ENCODE measurements at places on chromosomes 13 and 19. TPM values are rescaled to one million over a fixed set of nuclear protein-coding genes. Genes with fewer than 3 reads are reported as not detected.

IGSF23 gene
- not detected for total RNA-seq

KLK15 gene
- total RNA-seq = not detected

IRGQ gene
- 19.9 TPM for total RNA-seq

C19orf25 gene
- 27.8 TPM for total RNA-seq

OR10H4 gene
- total RNA-seq = not detected

ZNF568 gene
- total RNA-seq = 16.5 TPM

RASA3 gene
- total RNA-seq = 59.1 TPM

KANK3 gene
- 0.16 TPM for total RNA-seq

ADAMTSL5 gene
- total RNA-seq = 11.3 TPM

UBL5 gene
- 136 TPM for total RNA-seq

SHC2 gene
- 1.1 TPM for total RNA-seq

GAPDHS gene
- total RNA-seq = not detected

KIR2DL3 gene
- total RNA-seq = not detected

ACP7 gene
- total RNA-seq = 1.1 TPM

GNG7 gene
- total RNA-seq = 0.36 TPM

CYP2A6 gene
- total RNA-seq = not detected

FOXA3 gene
- total RNA-seq = not detected

DIRAS1 gene
- total RNA-seq = 2.8 TPM

RDH8 gene
- not detected for total RNA-seq

IGFL2 gene
- not detected for total RNA-seq

EFNA2 gene
- total RNA-seq = not detected

ADGRE2 gene
- not detected for total RNA-seq

PGLYRP1 gene
- total RNA-seq = not detected

PDE4C gene
- 0.16 TPM for total RNA-seq

RNF113B gene
- not detected for total RNA-seq

CEACAM5 gene
- total RNA-seq = not detected

MTUS2 gene
- 7.4 TPM for total RNA-seq

PLPPR2 gene
- 26.5 TPM for total RNA-seq

VSTM2B gene
- total RNA-seq = not detected

CERS1 gene
- total RNA-seq = 0.65 TPM

All from hair follicle dermal papilla cell (primary cell).